ENCODE measurements at places on chromosomes 7 and 10.

GRCh38 chr7:16695621-16696237 is 49.7 kb downstream of the BZW2 start:
- DNase-seq: no peak

DNA sequence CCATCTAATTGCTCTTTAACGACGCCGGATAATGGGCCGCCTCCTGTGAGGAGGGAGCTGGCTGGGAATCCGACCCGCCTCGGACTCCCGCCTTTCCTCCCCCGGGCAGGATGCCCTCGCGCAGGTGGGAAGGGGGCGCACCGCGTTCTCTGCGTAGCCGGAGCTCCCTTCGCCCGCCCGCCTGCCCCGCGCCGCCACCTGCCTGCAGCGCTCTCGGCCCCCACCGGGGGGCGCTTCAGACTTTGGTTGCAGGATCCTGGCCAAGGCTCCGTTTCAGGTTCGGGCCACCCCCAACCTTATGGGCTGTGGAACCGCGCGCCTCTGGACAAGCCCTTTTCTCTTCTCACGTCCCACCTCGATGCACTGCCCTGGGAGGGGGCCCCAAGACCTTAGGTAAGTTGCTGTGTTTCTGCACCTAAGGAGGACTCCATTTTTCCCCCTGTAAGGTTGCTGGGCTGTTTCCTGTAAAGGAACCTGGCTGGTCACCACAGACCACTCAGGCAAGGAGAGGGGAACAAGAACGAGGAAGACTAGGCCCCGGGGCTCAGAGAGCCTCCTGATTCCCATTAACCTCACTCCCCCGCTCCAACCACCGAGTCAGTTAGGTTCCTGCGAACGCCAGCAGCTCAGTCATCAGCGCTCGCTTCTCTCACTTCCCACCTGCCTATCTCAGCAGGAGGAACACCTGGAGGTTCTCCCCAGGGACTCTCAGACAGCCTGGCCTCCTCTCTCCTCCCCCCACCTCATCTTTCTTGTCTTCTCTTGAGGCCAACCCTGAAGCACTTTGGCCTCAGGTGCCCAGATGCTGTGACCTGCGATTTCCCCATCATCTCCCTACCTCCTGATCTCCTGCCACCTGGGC is 11.3 kb upstream of the KAZALD1 start:
- DNase-seq: no peak

DNA sequence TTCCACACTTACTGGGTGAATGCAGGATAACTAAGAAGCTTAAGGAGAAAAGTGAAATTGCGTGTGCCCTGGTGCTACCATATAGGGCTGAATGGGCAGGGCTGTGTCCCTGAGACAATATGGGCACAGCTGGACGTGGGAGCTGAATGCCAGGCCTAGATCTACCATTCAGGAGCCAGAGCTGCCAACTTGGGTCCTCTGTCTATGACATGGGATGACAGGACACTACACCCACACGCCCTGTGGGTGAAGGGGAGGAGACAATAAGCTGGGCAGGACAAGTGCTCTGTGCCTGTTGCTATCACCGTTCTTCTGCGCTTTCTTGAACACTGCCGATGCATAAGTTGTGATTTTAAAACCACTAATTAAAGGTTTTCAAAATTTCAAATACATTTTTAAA is 293.9 kb downstream of the TNS3 start:
- DNase-seq: no peak

DNA sequence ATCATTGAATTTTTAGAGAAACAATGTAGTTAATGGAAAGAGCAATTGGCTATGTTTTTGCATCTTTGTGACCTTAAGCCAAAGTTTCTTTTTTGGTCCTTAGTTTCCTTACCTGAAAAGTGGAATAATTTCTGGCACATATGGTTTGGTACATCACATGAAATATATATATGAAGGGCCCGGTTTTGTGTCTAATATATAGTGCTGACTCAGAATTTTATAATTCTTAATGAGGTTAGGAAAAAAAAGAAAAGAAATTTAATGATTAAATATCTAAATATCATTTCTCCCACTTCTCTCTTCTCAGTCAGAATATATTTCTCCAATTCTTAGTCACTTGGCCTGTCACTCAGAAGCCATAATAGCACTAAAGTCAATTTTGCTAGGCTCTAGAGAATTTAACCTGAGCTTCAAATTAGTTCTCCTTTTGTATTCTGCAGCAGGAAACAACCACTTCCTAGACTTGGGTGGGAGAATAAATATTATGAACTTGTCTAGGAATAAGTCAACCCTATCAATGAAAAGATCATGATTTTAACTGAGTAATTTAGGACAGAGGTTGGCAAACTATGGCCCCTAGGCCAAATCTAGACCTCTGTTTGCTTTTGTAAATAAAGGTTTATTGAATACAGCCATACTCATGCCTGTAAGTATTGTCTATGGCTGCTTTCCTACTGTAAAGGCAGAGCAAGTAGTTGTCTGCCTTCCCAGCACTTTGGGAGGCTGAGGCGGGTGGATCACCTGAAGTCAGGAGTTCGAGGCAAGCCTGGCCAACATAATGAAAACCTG is 34.6 kb downstream of the PPP1R9A start:
- DNase-seq: no peak

DNA sequence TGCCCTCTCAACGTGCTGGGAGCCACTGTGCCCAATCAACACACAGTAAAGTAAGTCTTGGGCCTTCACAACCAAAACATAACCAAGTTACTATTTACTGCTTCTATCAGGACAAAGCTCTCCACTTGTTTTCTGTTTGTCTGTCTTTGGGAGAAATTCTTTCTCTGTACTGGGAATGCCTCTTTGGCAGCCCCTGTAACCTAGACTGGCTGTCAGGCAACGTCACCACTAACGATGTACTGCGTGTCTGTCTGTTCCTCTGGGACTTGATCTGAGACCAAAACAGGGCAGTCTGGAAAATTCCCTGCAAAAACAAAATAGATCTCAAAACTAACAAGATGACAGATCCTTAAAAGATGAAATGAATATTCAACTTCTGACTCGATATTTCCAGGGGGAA is 113.0 kb downstream of the SMURF1 start:
- DNase-seq: no peak

- DNase-seq: no peak
Measured at GRCh38 chr7:121337398-121337797, 8.6 kb downstream of the WNT16 start.

- no peak for DNase-seq
Measured at GRCh38 chr7:81154565-81154964, 235.7 kb upstream of the SEMA3C start.

DNA sequence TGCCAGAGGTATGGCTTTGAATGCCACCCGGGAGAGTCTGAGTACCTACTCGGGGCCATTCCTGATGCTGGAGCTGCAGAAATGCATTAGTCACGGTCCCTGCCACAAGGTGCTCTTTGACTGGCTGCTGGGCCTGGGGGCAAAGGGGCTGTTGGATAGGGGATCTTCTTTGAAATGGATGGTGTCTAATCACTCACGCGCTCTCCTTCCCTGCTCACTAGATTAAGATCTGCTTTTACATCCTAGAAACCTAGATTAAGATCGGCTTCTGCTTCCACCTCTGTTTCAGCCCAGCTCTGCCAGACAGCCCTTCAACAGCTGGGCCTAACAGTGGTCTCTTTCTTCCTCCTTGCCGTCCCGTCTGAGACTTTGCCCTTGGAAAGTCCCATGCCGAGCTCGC is 57.2 kb downstream of the PAX2 start:
- DNase-seq: no peak

DNA sequence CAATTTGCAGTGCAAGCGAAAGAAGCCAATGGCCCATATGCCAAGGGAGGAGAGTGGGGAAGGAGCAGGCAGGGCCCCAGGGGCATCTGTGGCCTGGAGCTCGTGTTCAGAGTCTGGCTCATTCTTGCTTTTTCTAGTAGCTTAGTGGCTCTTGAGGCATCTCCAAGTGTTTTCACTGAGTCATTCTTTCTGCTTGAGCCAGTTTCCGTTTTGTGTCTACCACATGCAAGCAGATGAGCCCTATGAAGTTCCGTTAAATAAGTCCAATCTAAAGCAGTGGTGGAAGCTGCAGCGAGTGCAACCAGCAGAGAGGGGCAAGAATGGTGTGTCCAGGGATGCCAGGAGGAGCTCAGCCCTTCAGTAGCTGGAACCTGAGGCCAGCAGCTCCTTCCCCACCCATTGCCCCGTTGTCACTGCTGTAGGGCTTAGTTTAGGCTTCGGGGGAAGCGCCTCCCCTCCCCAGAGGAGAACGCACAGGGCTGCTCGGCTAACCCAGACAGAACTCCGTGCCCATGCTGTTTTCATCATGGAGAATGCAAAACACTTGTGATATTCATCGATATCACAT is 57.4 kb upstream of the EBF3 start:
- no peak for DNase-seq

- DNase-seq: no peak
Measured at GRCh38 chr7:2954433-2954853, 89.2 kb downstream of the CARD11 start.

- no peak for DNase-seq
Measured at GRCh38 chr7:47482013-47482875, 99.7 kb downstream of the TNS3 start.
